ENCODE measurements at places on chromosomes 13 and 19. TPM values are rescaled to one million over a fixed set of nuclear protein-coding genes. Genes with fewer than 3 reads are reported as not detected.

The TNFSF13B gene
- 0.69 TPM for total RNA-seq

The ETV2 gene
- total RNA-seq, result 0.87 TPM

The CYP2S1 gene
- total RNA-seq, result 0.11 TPM

The MADCAM1 gene
- not detected for total RNA-seq

The CASP14 gene
- total RNA-seq, result not detected

The KIR2DL3 gene
- not detected for total RNA-seq

The ZNF730 gene
- total RNA-seq, result 0.54 TPM

The ZFP82 gene
- 7.3 TPM for total RNA-seq

The TMIGD2 gene
- total RNA-seq, result not detected

The SIGLEC12 gene
- total RNA-seq, result not detected

The TBCB gene
- 135 TPM for total RNA-seq

The FFAR1 gene
- total RNA-seq, result not detected

The HSD11B1L gene
- total RNA-seq, result 3.7 TPM

The SYT3 gene
- total RNA-seq, result not detected

The SBK2 gene
- total RNA-seq, result not detected

The EVI5L gene
- total RNA-seq, result 6.8 TPM

The TM9SF2 gene
- total RNA-seq, result 124 TPM

The KLK4 gene
- not detected for total RNA-seq

The FBN3 gene
- not detected for total RNA-seq

The SMIM24 gene
- total RNA-seq, result not detected

Measured in dermis lymphatic vessel endothelial cell (primary cell).